Stimulated activated CD8-positive, alpha-beta memory T cell treated with anti-CD3 and anti-CD28 coated beads, Interleukin-4, amount 100 ng/mL, for 1 hour (primary cell): ENCODE measurements at places on chromosomes 2 and 18.
A peak's percentile ranks its signal among the peaks of the same experiment; 100 is the strongest.

- no peak for DNase-seq
Measured at GRCh38 chr18:13485182-13485581, 241.2 kb downstream of the FAM210A start.

- DNase-seq = no peak
Measured at GRCh38 chr2:124566518-124566970, 541.5 kb downstream of the CNTNAP5 start.

DNA sequence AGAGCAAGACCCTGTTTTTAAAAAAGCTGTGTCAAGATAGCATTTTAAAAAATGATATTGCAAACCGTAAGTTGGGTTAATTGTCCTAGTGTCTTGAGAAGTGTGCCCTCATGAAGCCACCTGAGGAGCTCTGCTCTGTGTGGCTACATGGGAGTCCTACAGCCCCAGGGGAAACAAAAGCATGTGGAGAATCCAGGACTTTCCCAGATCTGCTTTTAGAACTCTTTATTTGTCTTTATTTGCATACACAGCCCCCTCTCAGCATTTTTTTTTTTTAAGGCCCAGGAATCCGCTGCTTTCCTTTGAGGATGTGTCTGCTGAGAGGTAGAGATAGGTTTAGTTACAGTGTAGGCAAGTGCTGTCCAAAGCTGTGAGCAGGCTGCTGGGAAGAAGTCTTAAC is 219.2 kb downstream of the FHOD3 start:
- no peak for DNase-seq

- no peak for DNase-seq
Measured at GRCh38 chr2:212683346-212684097, 144.9 kb upstream of the ERBB4 start.

GRCh38 chr2:223998948-223999347 is 40.1 kb downstream of the SERPINE2 start:
- no peak for DNase-seq

- DNase-seq = no peak
Measured at GRCh38 chr18:63299837-63300745, 19.5 kb downstream of the BCL2 start.

GRCh38 chr18:4510711-4511110 is 55.6 kb upstream of the DLGAP1 start:
- DNase-seq = no peak

DNA sequence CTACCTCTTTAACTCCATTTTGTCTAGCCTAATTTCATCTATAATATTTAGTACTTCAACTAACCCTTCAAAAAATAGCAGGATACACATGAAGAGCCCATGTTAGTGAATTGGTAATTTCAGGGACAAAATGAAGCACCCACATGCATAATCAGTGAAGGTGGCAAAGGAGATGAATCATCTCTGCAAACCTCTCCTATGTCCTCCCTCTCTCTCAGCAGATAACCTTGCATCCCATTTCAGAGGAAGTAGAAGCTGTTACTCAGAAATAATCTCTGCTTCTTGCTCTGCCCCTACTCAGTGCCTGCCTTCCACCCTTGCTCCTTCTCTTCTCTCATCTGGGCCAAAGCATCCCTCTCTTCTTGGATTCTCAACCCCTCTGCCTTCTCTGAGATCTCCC is 60.2 kb upstream of the CAVIN2 start:
- no peak for DNase-seq

DNA sequence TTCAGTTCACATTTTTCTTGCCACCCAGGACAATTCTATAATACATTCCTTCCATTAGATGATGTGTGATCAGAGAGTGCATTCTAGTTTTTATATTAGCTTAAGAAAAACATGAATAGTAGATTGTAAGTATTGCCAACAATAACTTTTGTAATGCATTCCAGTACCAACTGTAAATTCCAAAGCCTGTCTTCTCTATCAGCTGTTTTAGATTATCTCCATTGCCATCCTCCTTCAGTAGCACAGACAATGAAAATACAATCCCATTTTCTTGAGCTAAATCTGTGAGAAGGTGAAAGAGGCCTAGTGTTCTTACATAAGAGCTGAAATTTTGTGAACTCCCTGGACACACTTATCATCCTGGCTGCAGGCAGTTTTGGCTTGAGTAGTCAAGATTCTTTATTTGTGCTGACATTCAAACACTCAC is 103.9 kb downstream of the CCBE1 start:
- no peak for DNase-seq

DNA sequence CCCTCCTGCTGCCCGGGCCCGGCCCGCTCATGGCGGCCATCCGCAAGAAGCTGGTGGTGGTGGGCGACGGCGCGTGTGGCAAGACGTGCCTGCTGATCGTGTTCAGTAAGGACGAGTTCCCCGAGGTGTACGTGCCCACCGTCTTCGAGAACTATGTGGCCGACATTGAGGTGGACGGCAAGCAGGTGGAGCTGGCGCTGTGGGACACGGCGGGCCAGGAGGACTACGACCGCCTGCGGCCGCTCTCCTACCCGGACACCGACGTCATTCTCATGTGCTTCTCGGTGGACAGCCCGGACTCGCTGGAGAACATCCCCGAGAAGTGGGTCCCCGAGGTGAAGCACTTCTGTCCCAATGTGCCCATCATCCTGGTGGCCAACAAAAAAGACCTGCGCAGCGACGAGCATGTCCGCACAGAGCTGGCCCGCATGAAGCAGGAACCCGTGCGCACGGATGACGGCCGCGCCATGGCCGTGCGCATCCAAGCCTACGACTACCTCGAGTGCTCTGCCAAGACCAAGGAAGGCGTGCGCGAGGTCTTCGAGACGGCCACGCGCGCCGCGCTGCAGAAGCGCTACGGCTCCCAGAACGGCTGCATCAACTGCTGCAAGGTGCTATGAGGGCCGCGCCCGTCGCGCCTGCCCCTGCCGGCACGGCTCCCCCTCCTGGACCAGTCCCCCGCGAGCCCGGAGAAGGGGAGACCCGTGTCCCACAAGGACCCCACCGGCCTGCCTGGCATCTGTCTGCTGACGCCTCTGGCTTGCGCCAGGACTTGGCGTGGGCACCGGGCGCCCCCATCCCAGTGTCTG is 767 bp downstream of the RHOB start:
- peak; percentile 16 for DNase-seq
